ENCODE measurements at places on chromosomes 12 and 14. TPM values are rescaled to one million over a fixed set of nuclear protein-coding genes. Genes with fewer than 3 reads are reported as not detected.

GRCh38 chr12:95343461-95344230 is 126.0 kb downstream of the VEZT start:
- H3K4me1 ChIP-seq = no peaks in the 10 kb centered on the region
- H3K36me3 ChIP-seq = no peaks in the 10 kb centered on the region
- H3K27ac ChIP-seq = no peak overlapping the region
- no peak for DNase-seq
- no peak overlapping the region for H3K4me3 ChIP-seq
- no peaks in the 10 kb centered on the region for H3K27me3 ChIP-seq

Gene TBC1D30
- 11.9 TPM for total RNA-seq

Gene CEBPE
- total RNA-seq = 0.32 TPM

DNA sequence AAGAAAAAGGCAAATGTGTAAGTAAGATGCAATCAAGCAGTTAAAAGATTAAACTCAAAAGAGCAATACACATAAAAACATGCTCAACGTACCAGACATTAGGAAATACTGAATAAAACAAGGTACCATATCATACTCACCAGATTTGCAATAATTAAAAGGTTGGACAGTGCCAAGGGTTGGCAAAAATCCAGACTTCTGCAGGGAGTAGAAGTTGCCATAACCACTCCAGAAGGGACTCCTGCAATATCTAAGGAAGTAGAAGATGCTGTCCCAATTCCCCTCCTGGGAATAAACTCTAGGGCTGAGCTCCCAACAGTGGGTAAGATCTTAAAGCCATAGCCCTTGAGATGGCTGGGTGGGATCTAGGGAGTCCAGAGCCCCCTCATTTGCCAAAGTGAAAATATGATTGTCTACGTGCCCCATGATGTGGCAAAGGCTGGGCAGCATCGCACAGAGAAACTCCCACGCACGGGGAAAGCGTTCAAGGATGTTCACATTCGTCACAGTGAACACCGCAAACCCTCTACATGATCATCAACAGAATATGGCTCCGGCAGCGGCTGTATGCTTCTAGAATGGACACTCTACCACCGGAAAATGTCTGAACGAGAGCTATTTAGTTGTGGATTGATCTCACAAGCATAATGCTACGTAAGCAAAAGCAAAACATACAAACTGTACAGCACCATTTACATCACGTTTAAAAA is 12.3 kb downstream of the KCTD10 start:
- H3K4me1 ChIP-seq = peaks cover 30% of the 10 kb centered on the region
- no peak for DNase-seq
- H3K4me3 ChIP-seq = no peak overlapping the region
- peak overlapping the region; percentile 97 for H3K27ac ChIP-seq
- H3K27me3 ChIP-seq = no peaks in the 10 kb centered on the region

DNA sequence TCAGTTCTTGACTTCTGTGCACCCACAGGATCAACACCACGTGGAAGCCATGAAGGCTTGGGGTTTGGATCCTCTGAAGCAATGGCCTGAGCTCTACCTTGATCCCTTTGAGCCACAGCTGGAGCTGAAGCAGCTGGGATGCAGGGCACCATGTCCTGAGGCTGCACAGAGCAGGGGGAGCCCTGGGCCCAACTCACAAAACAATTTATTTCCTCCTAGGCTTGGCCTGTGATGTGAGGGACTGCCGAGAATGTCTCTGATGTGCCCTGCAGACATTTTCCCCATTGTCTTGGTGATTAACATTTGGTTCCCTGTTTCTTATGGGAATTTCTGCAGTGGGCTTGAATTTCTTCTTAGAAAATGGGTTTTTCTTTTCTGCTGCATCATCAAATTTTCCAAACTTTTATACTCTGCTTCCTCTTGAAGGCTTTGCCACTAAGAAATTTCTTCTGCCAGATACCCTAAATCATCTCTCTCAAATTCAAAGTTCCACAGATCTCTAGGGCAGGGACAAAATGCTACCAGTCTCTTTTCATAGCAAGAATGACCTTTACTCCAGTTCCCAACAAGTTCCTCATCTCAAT is 288.2 kb downstream of the CCDC59 start:
- no peak overlapping the region for H3K27ac ChIP-seq
- no peaks in the 10 kb centered on the region for H3K4me1 ChIP-seq
- H3K36me3 ChIP-seq = no peaks in the 10 kb centered on the region
- H3K4me3 ChIP-seq = no peak overlapping the region

Gene BRI3BP
- 4.3 TPM for total RNA-seq

DNA sequence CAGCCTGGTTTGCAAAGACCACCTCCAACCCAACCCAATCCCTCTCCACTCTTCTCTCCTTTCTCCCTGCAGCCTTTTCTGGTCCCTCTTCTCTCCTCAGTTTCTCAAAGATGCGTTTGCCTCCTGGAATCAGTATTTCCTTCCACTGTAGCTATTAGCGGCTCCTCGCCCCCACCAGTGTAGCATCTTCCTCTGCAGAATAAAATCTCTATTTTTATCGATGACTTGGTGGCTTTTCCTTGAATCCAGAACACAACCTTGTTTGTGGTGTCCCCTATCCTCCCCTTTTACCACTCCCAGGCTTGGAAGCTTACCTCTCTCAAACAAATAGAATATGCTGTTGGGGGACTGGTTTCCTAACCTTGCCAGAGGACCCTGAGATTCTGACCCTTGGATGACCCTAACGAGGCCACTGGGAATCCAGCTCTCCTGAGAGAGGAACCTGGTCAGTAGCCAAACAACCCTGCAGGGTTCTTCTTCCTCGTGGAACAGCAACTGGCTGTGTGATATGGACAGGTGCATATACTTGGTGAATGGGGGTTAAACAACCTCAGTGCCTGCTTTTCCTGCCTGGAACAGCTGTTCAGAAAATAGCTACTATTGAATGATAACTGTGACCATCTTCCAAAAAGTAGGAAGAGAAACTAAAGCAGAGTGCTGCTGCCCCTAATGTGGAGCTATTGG is 4.4 kb downstream of the WNT1 start:
- H3K4me1 ChIP-seq = peaks cover 32% of the 10 kb centered on the region
- no peak overlapping the region for H3K27ac ChIP-seq
- DNase-seq = no peak
- no peaks in the 10 kb centered on the region for H3K36me3 ChIP-seq
- no peak overlapping the region for H3K4me3 ChIP-seq
- peaks cover 3% of the 10 kb centered on the region for H3K27me3 ChIP-seq

Gene KCNH3
- not detected for total RNA-seq

GRCh38 chr14:23321572-23322547 is 603 bp downstream of the PABPN1 start:
- H3K27me3 ChIP-seq = no peaks in the 10 kb centered on the region
- H3K4me1 ChIP-seq = peaks cover 4% of the 10 kb centered on the region
- peak overlapping the region; percentile 76 for H3K4me3 ChIP-seq
- peak overlapping the region; percentile 97 for H3K27ac ChIP-seq
- no peaks in the 10 kb centered on the region for H3K36me3 ChIP-seq
- DNase-seq = no peak

Gene ITGB7
- total RNA-seq = 1.1 TPM

- no peak overlapping the region for H3K4me3 ChIP-seq
- no peaks in the 10 kb centered on the region for H3K27me3 ChIP-seq
- no peak overlapping the region for H3K27ac ChIP-seq
- no peak for DNase-seq
Observed at GRCh38 chr14:28340816-28341215, 425.8 kb upstream of the FOXG1 start.
